NCI-H1930 (cell line): ENCODE measurements at places on chromosomes 6 and 20.

DNA sequence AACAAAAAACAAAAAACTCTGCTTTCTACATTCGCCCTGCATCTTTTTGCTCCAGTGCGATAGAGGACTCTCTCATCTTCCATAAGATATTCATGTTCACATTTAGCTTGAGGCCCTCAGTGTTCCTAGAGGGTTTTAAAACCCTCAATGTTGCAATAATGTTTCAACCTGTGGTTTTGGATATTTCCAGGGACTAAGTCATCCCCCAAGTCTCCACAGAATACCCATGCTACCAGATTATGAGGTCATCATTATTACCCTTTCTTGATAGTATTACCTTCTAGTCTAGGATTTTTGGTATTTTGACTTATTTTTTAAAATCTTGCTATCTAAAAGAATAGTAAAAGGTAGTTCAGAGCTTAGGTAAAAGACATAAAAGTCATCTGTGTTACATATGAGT, 480.5 kb upstream of the ID4 start:
- no peak for DNase-seq

GRCh38 chr6:3165631-3166534, 8.5 kb upstream of the TUBB2A start:
- DNase-seq, result no peak

- no peak for DNase-seq
Observed at GRCh38 chr6:148288541-148288940, 54.1 kb upstream of the SASH1 start.

DNA sequence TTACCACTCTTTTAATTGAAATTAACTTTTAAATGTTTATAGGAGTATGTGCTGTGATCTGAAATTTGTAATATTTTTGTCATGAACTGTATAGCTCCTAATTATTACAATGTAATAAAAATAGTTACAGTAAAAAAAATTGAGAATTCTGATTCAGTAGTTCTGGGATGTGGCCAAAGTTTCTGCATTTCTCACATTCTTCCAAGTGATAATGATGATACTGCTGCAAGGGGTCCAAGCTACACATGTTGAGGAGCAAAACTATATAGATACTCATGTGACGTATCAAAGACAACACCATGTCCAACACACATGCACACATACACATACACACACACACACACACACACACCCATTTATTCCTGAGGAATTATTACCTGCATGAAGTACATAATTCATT, 71.0 kb upstream of the FAM83B start:
- DNase-seq, result no peak

- no peak for DNase-seq
Observed at GRCh38 chr20:48809673-48810072, 18.1 kb downstream of the PREX1 start.

- no peak for DNase-seq
Observed at GRCh38 chr20:5481872-5482271, 165.1 kb upstream of the PROKR2 start.

DNA sequence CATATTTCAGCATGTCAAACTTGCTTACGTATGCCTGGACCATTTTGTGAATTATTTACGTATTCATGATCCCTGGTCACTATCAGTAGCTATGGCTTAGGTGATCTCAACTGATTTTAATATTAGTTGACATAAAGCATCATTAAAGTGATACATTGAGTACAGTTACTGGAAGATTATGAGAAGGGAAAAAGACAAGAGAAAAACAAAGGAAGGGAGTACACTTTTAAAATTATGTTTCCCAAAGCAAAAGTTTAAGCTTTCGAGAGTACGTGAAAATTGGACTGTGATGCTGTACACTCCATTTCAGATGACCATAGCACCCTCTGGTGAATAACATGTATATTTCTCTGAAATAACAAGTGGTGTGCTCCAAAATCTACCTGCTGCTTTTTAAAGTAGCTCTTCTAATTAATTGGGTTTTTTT, 215.0 kb upstream of the HSF2 start:
- DNase-seq, result no peak

GRCh38 chr6:24933868-24934401, 1.8 kb downstream of the RIPOR2 start:
- no peak for DNase-seq

- no peak for DNase-seq
Observed at GRCh38 chr20:40265825-40266533, 423.1 kb downstream of the MAFB start.

- DNase-seq, result no peak
Observed at GRCh38 chr20:47421076-47421475, 64.6 kb upstream of the ZMYND8 start.

GRCh38 chr6:79755967-79756366, 124.8 kb downstream of the SH3BGRL2 start:
- DNase-seq, result no peak

DNA sequence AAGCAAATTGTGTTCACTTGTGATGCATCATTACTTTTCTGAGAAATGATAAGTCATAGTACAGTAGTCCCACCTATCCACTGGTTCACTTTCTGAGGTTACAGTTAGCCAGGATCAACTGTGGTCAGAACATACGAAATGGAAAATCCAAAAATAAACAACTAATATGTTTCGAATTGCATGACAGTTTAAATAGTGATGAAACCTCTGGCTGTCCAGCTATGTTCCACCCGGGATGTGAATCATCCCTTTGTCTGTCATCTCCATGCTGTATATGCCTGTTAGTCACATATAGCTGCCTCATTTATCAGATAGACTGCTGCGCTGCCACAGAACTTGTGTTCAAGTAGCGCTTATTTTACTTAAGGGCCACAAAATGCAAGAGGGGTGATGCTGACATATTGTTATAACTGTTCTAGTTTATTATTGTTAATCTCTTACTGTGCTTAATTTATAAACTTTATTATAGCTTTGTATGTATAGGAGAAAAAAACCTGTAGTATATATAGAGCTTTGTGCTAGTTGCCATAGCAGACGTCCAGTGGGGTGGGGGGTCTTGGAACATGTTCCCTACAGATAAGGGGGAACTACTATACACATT, 29.2 kb downstream of the AFDN start:
- DNase-seq, result no peak

GRCh38 chr20:51711426-51711825, 56.8 kb downstream of the ATP9A start:
- DNase-seq, result no peak

GRCh38 chr20:61930776-61931475, 134.8 kb downstream of the TAF4 start:
- no peak for DNase-seq

DNA sequence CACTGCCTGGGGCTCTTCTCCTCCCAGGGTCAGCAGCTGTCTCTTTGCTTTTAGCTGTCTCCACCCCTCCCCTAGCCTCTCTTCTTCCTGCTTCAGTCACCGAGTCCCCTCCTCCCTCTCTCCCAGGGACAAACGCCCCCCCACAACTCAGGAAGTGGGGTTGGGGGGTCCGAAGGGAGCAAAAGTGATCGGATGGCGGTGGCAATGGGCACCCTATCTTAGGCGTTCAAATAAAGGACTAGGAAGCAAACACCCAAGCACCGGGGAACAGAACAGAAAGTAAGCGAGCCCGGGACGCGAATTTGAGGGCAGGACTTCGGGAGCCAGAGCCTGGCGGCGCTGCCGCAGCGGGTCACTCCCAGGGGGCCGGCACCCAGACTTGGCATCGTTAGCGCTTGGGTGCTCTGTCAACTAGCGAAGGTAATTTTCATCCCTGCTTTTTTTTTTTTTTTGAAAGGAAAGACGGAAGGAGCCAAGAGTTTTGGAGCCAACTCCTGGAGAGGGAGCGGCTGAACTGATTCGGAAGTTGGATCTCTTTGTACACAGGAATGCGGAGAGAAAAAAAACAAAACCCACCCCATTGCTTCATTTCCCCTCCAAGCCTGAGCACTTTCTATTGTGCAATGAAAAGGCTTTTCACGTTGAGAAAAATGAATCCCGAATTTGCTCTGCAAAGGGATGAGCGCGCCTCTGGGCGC, 815 bp upstream of the ITPR3 start:
- DNase-seq, result no peak

DNA sequence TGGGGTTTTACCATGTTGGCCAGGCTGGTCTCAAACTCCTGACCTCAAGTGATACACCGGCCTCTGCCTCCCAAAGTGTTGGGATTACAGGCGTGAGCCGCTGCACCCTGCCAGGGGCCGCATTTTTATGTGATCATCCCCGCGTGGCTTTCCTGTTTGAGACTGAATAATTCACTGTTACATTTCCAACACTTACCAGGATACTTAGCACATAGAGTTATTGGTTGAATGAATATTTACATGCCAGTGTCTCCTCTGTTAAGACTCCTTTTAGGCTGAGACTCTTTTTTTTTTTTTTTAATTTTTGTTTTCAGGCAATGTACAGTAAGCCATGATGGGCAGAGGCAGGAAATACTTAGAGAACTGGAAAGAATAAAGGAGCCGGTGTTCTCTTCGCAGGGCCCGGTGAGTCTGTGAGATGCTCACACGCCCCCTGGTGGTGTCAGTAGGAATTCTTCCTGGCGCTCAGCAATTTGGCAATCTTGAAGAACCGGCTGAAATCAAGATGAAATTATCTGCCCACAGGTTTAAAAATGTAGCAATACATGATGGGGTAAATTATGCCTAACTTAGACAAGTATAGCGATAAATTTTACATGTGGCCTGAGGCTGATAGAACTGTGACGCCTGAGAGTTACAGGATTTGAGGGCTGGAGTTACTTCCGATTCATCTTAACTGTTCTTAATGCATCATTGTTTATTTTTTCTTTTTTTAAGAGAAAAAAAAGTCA, 7.6 kb upstream of the RNF114 start:
- DNase-seq, result peak; percentile 77

DNA sequence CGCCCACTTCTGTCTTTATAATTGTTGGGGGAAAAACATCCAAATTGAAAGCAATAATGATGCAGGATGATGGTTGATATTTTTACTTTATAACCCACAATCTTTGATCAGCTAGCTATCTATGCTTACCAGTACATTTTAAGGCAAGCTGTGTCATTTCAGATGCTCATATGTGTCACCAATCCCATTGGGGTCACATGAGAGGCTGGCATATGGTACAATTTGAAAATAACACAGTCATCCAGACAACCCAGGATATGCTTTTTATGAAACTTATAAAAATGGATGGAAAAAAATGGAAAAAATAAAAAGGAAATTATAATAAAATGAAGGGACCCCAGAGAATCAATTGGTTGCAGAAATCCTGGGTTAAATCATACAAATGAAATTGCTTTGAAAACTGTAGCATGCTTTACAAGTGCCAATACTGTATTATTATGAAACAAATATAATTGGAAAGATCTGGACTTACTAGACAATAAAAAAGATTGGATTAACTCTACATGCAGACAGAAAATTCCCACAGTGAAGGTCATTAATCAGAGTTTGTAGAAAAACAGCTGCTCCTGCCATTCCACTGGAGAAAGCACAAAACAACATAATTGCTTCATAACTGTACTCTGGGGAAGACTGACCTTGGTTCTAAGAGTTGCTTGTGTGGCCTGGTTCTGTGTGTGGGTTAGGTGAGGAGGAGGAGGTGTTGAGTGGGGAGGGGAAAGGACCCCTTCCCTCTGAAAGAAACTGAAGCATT, 13.3 kb upstream of the PRIM2 start:
- DNase-seq, result no peak

DNA sequence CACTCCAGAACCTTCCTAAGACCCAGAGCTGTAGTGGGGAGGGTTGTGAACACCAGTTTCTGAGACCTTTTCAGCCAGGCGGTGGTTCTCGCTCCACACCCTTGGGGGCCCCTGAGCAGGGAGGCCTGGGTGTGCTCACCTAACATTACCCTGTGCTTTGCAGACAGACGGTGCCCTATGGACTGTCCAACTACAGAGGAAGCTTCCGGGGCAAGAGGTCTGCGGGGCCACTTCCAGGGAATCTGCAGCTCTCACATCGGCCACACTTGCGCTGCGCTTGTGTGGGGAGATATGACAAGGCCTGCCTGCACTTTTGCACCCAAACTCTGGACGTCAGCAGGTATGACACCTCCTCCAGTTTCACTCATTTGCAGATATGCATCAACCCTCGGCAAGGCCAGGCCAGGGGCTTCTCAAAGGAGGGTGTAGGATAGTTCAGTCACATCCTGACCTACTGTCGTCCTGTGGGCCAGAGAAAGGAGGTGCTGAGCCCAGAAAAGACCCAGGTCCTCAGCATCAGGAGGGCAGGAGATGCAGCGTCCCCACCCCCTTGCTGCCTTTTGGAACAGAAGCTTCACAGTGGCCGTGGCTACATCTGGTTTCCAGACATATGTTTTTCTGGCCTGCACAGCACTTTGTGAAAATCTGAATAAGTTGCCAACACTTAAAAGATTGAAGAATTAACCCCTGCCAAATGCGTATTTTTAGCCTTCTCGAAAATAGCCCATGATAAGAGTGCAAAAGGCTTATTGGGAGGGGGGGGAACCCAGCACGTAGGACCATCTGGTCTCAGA, 20.6 kb downstream of the EDN3 start:
- DNase-seq, result no peak

DNA sequence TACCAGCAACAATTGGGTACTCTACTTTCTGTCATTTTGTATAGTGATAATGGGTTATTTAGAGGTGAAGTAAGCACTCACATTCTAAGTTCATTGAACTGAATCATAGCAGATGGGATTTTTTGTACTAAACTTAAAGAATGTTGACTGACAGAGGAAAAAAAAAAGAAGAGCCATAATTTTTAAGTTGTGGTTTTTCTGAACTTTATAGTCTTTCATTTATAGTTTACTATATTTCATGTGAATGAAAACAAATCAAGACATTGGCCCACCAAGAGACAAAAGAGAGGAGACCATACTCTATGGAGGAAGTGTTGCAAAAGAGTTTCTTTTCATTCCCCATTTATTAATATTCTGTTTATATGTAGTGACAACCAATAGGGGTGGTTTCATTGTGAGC, 685.7 kb downstream of the BCKDHB start:
- DNase-seq, result no peak

DNA sequence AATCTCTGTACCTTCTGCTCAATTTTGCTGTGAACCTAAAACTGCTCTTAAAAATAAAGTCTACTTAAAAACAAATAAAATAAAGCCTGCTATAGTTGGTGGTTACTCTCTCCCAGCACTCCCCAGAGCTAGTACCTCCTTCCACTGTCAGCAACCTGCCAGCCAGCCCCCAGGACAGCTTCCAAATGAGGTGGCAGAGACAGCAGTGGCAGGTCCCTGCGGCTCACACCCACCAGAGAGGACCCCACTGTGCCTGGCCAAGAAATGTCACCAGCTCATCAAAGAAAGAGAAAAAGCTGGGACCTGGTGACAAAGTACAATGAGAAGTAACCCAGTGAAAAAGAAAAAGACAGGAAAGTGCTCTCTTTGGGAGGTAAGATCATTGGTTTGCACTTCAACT, 15.2 kb downstream of the APMAP start:
- no peak for DNase-seq

DNA sequence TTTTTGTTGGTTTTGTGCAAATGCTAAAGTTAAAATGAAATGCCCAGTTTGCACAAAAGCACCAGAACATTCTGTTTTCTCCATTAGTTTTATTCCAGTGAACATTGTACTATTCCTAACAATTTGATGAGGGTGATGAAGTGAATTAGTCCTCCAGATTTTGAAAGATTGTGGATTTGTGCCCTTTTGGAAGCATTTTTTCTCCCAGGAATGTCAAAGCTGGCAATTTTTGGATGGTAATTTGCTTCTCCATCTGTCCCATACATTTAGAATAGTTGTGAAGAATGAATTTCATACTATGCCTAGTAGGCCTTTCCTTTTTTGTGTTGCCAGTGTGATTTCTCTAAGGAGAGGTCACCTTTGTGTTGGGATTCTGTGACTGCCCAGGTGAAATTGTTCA, 797.2 kb downstream of the BCKDHB start:
- DNase-seq, result no peak

- peak; percentile 53 for DNase-seq
Observed at GRCh38 chr6:109236115-109237076, 141.1 kb downstream of the CEP57L1 start.
